ENCODE measurements at places on chromosomes 4 and X.
A peak's percentile ranks its signal among the peaks of the same experiment; 100 is the strongest.

DNA sequence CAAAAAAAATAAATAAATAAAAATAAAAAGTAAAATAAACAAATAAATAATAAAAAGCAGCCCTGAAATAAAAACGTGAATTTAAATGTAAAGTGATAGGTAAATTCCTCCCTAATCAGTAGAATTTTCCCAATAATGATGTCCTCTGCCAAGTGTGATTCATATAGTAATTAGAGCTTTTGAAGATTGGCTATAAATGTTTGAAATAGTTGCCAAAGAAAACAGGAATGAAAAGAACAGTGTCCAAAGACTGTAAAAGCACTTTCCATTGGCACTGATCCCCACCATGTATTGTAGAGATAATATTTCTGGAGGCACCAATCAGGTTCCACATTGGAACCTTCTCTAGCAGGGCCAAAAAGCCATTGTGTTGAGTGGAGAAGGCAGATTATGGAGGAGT lies 25.9 kb upstream of the SMARCAD1 start:
- no peak for DNase-seq

DNA sequence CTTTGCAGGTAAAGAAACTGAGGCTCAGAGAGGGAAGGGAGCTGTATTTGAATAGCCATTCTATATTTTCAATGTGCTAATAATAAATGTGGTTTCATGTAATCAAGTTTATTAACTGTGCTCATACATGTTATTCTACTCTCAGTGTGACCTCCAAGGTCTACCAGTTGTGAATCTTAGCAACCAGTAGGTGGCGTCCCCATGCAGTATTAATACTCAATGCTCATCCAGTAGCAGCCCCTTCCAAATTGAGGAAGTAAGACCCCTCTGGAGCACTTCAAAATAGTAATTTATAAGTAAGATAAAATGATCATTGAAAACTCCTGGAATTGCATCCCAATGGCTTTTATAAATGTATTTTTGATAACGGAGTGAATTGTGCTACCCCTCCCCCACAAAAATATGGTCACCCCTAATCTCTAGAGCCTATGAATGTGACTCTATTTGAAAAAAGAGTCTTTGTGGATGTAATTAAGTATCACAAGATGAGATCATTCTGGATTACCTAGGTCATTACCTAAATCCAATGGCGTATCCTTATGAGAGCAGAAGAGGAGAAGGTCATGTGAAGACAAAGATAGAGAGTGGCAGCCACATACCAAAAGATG lies 20.4 kb upstream of the SEPSECS start:
- DNase-seq, result peak; percentile 88

GRCh38 chrX:7925867-7926472 lies 1.2 kb downstream of the PNPLA4 start:
- peak; percentile 94 for DNase-seq

GRCh38 chr4:85431881-85432485 lies 43.0 kb upstream of the ARHGAP24 start:
- DNase-seq, result no peak

DNA sequence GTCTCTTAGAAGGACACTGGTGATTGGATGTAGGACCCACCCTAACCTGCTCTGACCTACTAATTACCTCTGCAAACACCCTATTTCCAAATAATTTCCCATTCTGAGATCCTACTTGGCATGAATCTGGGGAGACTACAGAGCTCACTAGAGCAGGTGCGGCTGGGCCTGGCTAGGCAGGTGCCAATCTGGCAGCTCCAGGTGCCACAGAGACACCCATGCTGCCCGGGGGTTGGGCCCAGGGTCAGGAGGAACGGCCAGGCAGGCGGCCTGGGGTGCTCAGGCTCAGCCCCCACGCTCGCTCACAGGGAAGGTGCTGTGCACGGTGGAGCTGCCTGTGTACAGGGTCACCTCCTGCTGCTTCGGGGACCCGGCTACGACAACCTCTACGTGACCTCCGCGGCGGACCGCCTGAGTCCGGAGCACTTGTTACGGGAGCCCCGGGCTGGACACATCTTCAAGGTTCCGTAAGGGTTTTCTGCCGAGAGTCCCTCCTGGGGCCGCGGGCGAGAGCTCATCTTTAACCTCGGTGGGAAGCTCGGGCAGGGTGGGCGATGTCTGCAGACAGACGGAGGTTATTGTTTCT lies 26.5 kb upstream of the PLCXD1 start:
- DNase-seq, result no peak

DNA sequence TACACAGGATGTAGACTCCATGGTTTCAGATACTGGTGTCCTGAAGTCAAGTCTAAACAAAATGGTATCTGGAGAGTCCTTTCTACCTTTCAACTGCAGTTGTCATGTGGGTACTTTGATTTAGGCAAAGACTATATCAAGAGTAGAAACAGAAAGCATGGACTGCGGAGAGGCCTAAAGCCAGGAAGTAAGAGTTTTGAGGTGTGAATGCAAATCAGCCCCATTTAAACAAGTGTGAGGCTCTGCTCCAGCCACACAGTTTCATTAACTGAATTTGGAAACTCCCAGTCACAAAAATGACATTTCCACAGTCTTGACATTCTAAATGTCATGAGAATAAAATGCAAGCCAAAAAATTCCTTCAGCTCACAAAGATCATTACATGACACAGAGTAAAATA lies 87.2 kb upstream of the MCF2 start:
- peak; percentile 51 for DNase-seq

- DNase-seq, result no peak
Measured at GRCh38 chr4:78962597-78963115, 23.4 kb upstream of the PAQR3 start.

DNA sequence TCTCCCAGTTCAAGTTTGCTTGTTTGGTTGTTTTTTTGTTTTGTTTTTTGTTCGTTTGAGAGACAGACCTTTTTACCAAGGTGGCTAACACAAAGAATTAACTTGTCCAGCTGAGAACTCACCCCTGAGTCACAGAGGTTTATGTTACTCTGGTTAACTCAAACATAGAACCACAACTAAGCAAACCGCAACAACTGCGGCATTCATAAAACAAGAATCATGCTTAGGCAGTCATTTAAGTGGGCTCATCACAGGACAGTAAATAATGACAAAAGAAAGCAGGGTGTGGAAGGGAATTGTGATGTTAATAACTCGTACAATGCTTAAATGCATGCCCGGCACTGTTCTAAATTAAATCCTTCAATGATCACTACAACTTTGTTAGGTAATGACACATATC lies 24.7 kb upstream of the IL13RA1 start:
- DNase-seq, result no peak

DNA sequence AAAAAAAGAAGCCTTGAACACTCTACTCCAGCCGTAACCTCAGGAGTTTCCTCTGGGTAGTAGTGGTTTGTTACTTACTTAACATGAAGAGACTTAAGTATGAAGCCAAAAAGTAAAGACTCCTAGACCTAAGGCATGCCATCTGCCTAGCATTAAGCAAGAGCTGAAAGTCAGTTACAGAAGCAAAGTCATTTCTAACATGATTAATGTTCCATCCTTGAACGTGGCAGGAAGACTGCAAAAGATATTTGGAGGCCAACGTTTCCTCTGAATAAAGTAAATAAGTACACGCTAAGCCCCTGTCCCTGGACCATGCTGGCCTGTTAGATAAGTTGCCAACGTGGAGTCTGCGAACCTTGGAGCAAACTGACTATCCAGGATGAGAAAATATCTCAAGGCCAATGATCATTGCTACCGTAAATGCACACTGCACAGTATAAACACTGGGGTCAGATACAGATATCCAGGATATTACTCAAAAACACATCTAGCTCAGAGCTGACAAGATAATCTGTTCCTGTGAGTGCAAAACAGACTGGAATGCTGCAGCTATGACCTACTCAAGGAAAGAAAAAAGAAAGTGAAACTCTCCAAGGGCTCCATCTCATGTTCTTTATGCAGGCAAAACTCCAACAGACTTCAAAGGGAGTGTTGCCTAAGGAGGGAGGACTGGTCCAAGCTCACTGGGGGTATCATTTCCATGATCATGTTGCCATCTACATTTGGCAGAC lies 255.8 kb downstream of the COL25A1 start:
- DNase-seq, result no peak

- peak; percentile 83 for DNase-seq
Measured at GRCh38 chr4:89316931-89317366, 9.3 kb upstream of the GPRIN3 start.

GRCh38 chrX:153735274-153735673 lies 10.6 kb downstream of the ABCD1 start:
- peak; percentile 87 for DNase-seq

DNA sequence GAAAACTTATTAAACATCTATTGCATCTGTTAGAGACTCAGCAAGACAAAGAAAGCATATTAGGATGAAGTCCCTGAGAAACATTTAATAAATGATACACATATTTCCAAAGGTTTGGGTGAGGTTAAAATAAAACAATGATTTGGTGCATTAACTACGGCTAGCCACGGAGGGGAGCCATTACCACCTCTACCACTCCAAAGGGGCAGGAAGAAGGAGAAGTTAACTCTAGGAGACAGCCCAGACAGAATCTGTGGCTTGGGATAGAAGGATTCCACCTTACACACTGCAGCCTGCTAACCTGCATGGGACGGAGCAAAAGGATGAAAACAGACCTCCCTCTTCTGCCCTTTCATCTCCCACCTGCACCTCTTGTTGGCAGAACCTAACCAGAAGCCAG lies 189.1 kb upstream of the C1QTNF7 start:
- DNase-seq, result peak; percentile 70

- DNase-seq, result no peak
Measured at GRCh38 chr4:188411805-188412204, 272.6 kb downstream of the TRIML1 start.

- no peak for DNase-seq
Measured at GRCh38 chrX:153869473-153870287, 16.3 kb downstream of the L1CAM start.

DNA sequence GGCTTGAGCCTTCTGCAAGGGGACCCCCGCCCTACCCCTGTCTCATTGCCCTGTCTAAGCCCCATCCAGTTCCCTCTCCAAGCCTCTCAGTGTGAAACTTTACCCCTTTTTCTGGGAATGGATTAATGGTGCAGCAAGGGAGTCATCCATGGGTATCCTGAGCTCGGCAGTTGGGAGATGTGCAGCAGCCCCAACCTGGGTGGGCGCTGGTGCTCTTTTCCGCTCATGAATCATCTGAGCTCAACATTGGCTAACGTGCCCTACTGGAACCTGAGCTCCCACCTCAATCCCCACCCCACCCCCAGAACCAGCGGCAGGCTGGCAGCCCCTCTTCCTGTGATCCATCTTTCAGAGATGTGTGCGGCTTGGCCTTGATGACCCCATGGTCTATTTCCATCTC lies 130.3 kb upstream of the MSX1 start:
- no peak for DNase-seq

DNA sequence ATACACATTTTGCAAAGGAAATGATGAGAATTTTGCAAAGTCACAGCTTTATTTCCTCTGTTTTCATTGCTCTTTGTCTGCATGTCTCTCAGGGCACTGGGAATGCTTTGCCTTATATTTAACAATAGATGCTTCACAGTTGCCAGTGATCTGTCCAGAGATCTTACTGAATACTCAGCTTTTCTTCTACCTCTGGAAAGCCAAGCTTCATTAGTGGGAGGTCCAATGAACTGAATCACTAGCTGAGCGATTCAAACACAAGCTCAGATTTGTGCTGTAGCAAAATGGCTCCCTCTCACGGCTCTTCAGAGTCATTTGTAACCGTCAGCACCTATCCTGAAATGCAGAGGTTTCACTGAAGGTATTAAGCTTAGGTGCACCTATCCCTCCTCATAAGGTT lies 138.9 kb downstream of the DCLK2 start:
- peak; percentile 69 for DNase-seq

DNA sequence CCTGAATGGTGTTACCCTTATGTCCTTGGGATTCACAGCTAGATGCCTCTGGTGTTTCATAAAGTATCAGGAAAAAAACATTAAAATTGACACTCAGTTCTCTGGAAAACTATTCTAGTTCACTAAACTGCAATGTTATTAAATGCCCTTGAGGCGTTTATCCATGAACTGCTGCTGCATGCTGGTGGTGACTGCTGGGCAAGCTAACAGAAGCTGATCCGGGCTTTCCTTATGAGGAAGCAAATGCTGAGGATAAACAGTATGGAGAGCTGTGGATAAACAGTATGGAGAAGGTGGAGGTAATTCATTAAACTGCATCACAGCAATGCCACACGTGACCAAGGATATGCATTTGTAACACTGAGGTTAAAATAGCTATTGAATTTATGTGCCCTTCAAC lies 227.0 kb downstream of the NR3C2 start:
- no peak for DNase-seq

GRCh38 chr4:38857354-38858096 lies 908 bp upstream of the TLR6 start:
- DNase-seq, result peak; percentile 91

GRCh38 chrX:101206471-101206870 lies 13.1 kb upstream of the DRP2 start:
- DNase-seq, result peak; percentile 77

- no peak for DNase-seq
Measured at GRCh38 chr4:54746218-54746617, 88.5 kb downstream of the KIT start.

DNA sequence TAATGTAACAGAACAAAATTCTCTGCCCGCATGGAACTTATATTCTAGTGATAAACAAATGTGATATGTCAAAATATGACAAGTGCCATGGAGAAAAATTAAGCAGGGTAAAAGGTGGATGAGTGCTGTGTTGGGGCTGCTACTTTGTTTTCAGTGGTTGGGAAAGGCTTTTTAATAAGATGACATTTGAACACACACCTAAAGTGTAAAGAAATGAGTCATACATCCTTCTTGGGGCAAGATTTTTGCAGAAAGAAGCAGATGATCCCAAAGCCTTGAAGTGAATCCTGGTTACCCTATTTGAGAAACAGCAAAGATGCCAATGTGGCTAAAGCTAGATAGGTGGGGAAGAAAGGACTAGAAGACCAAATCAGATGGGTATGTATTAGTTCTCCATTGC lies 564.1 kb downstream of the INPP4B start:
- DNase-seq, result no peak

GRCh38 chrX:29477878-29478277 lies 737.5 kb upstream of the MAGEB2 start:
- no peak for DNase-seq

DNA sequence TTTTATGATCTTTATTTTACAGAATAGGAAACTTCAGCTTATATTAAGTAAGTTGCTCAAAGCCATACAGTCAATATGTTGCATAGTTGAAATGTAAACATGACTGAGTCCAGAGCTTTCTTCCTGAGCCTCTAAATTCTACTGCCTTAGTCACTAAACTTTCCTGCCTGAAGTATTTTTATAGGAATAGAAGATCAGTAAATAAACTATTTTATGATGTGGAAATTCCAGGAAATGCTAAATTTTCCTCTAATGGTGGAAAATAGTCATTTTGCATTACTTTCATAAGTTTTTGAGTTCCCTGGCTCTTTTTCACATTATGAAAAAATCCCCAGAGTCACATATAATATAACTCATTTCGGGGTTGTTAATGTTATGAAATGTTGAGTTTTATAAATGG lies 182.8 kb downstream of the BANK1 start:
- no peak for DNase-seq
